DMS 273 treated with DMSO at 0.1 percent for 48 hours (cell line): ENCODE measurements at places on chromosomes 5 and 9.
A peak's percentile ranks its signal among the peaks of the same experiment; 100 is the strongest.

- DNase-seq: no peak
Measured at GRCh38 chr9:82560457-82560904, 502.5 kb downstream of the RASEF start.

- DNase-seq: no peak
Measured at GRCh38 chr9:135262248-135262647, 174.8 kb downstream of the OLFM1 start.

DNA sequence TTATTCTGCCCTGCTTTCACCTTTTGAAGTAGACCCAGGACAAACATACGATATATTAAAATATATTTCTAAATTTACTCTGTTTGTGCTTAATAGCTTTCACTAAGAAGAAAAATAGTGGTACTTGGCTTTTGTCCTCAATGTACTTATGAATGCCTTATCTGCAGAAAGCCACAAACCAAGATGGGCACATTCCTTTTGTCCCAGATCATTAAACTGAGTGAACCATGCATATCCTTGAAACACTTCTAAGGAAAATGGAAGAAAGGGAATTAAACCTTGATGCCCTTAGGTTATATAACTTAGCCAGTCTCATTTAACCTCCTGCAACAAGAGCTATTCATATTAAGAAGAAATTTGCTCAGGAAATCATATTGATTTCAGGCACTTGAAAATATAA lies 553.8 kb upstream of the CDH9 start:
- no peak for DNase-seq

GRCh38 chr5:9230355-9230754 lies 315.5 kb downstream of the SEMA5A start:
- no peak for DNase-seq

DNA sequence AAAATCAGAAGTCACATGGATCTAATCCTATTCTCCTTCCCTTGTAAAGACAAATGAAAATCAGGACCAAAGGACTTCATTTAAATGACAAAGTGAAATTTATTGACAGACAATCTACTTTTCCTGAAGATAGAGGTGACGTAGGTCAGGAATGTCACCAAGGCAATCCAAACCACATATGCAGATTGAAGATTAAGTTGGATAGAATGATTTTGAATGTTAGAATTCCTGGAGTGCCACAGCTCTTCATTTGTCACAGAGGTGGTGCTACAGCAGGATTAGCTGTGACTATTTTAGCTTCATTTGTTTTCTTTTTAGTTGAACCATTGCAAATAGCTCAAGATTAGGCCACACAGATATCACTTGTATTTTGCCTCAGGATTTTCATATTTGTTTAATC lies 736.0 kb upstream of the ARRDC3 start:
- DNase-seq: no peak

DNA sequence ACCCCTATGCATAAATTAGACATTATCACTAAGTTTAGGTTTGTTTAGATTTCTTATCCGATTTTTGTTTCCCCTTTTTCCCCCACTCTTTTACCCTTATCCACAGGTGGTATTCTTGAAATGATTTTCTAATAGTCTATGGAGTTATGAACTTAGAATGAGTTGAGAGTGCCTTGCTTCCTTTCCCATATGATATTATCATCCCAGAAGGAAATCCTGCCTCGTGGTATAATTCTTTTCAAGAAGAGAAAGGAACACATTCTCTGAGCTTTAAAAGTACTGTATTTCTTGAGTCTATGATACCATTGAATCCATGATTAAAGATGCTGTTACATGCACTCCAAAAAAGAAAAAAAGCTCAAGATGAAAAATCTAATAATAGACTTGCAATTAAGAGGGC lies 76.9 kb upstream of the ADAMTSL1 start:
- no peak for DNase-seq

- no peak for DNase-seq
Measured at GRCh38 chr5:150655221-150655620, 5.8 kb upstream of the MYOZ3 start.

DNA sequence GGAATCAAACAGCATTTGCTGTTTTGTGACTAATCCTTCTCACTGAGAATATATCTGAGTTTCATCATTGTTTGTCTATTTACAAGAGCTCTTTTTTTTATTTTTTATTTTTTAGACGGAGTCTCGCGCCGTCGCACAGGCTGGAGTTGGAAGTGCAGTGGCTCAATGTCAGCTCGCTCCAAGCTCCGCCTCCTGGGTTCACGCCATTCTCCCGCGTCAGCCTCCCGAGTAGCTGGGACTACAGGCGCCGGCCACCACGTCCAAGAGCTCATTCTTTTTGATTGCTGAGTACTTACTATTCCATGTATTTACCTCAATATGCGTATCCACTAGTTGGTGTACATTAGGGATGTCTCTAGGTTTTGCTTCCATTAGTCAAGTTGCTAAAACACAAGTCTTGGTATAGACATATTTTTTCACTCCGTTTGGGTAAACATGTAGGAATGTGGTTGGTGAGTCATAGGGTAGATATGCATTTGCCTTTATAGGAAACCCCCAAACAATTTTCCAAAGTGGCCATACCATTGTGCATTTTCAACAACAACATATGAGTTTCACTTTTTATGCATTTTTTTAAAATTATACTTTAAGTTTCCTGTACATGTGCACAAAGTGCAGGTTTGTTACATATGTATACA lies 1005.0 kb upstream of the CDH10 start:
- no peak for DNase-seq

DNA sequence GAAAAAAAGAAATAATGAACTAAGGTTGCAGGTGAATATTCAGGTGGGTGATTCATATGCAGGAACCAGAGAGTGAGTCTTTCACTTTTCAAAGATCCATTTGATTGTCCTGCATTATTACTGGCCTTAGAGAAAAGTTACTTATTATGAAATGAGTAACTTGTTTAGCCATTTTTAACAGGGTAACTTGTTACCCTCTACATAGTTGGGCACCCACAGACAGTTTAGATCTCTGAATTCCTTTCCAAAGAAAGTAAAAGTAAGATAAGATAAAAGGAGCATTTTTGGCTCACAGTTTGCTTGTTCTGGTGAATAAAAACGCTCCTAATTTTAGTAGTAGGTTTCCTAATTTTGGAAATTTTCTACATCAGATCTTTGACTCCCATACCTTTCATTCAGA lies 54.1 kb upstream of the DAB2 start:
- no peak for DNase-seq

DNA sequence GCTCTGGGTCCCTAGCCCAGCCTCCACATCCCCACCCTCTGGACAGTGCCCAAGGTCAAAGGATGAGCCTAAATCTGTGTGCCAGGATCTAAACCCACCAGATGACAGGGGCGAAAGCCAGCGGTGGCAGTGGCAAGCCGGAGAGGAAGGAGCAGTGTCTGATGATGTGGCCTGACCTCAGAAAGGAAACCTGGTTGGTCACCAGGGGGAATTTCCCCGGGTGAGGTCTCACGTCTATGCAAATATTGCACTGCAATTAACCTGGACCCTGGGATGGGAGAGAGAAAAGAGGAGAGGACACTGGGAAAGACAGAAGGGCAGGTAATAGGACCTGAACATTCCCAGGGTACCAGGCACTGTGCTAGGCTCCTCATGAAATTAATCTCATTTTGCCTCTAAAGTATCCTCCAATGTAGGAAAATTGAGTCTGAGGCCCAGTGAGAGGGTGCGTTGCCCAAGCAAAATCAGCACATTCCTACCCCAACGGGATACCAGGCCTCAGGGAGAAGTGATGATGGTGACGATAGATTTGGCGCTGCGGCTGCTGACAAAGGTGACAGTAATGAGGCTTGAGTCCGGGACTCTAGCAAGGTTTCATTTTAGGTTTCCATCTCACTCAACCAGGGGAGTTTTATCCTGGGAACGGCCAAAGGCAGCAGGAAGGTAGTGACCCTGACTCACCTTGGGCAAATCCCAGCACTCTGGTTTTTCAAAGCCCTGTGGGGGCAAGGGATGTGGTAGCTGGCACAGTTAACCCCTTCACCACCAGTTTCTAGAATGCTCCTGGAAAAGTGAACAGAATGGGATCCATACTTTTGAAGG lies 13.4 kb upstream of the TNIP1 start:
- DNase-seq: no peak

- DNase-seq: no peak
Measured at GRCh38 chr5:178411083-178411482, 178.5 kb upstream of the PHYKPL start.

- DNase-seq: no peak
Measured at GRCh38 chr9:37952731-37953130, 48.8 kb upstream of the SLC25A51 start.

DNA sequence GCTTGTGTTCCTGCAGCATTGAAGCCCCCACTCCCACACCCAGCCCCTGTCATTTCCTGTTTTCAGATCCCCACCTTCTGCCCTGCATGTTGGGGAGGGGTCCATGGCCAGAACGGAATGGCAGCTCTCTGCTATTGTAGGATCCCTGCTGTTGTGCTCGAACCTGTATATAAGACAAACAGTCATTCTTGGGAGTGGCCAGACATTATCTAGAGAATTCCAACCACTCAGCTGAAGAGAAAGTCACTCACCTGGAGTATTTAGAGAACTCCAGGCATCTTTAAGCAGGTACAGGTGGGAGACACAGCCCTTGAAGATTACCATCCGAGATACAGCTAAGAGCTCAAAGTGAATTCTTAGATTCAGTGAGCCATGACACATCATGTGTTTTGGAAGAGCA lies 96.1 kb downstream of the C9orf152 start:
- no peak for DNase-seq

- no peak for DNase-seq
Measured at GRCh38 chr9:22158271-22158670, 149.2 kb upstream of the CDKN2B start.

- DNase-seq: no peak
Measured at GRCh38 chr5:134430001-134430569, 18.4 kb upstream of the CDKN2AIPNL start.

GRCh38 chr5:107324071-107324470 lies 346.7 kb downstream of the EFNA5 start:
- DNase-seq: no peak

- peak; percentile 16 for DNase-seq
Measured at GRCh38 chr9:110579034-110579861, at the start of gene SVEP1. SVEP1 (minus strand) TSS chr9:110579741; CDS start chr9:110579543, 198 bp downstream.

DNA sequence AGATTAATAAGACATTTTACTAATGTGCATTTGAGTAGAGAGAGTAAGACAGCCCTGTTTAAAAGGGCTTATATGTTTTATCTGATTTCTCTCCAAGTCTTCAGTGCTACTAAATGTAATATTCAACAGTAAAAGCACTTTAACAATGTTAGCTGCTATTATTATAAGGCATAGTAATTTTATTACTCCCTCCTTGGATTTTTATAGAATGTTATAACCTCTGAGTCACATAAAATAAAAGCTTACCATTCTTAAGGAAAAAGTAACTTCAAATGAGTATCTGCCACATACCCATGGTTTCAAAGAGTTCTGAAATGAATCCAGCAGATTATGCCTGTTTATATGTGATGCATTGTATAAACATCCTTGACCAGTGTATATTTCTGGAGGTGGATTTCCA lies 19.0 kb downstream of the SPDL1 start:
- DNase-seq: no peak

DNA sequence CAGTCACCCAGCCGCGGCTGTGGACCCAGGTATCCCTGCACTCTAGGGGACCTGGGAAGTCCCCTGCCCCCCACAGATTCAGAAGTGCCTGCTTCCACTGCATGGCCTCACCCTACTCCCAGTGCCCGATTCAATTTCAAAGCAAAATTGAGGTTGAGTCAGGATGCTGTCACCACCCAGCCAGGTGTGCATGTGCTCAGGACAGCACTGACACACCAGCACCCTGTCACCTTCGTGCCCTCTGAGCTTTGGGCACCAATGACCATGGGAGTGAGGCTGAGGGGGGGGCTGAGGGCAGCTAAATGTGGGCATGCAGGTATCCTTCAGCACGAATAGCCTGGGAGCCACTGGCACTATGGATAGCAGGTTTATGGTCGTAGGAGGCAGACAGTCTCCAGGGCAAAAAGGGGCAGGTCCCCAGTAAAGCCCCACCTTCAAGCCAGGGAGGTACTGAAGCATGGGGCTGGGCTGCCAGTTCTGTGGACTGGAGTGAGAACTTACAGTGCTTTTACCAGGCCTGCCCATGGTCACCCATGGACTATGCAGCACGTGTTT lies 1151.6 kb upstream of the CDH6 start:
- DNase-seq: no peak

DNA sequence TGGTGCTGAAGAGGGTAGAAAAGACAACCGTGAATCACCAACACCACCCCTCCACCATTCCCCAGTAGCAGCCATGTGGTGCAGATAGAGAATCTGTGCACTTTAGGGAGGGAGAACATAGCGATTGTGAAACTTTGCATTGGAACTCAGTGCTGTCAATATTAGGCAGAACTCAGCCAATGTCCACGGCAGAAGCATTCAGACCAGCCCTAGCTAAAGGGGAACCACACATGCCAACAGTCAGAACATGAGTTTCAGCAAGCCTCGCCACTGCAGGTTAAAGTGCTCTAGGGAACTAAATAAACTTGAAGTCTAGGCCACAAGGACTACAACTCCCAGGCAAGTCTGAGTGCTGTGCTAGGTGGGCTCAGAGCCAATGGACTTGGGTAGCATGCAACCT lies 38.5 kb upstream of the DEPDC1B start:
- DNase-seq: no peak

DNA sequence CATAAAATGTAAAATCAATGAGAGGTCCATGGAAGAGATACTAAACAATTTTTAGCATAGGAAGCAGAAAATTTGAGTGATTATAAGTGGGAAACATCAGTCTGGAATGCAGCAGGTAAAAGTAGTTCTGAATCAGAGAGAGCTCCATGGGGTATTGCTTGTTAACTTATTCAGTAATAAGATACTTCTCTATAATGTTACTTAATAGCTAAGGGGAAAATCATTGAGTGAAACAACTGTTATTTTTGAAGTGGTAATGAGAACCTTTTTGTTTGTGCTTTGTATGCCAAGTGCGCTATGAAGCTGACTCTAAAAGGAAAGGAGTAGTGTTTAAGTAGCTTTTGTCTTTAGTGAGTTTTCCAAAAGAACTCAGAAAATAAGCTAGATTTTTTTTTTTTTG lies 95.2 kb downstream of the ERBIN start:
- DNase-seq: no peak

- DNase-seq: no peak
Measured at GRCh38 chr9:126752881-126753670, 51.8 kb upstream of the ZBTB43 start.

DNA sequence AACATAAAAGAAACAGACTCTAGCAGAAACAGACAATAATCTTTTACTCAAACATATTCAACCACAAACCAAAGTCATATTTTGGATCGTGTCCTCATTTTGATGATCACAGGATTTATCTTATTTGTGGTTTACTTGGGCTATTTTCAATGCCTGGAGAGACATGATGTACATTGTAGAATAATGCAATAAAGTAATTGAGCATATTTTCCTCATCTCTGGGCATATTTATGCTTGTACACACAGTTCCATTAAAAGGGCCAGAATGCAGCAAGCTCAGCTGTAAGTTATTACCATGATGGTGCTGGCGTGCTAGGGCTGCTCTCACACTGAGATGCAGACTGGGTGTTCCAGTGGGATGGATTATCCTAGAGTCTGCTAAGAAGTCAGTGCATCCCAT lies 456.7 kb downstream of the TLE4 start:
- DNase-seq: no peak

GRCh38 chr5:111092062-111092853 lies at the start of gene WDR36:
WDR36 (plus strand) TSS chr5:111092348; CDS start chr5:111092457, 109 bp downstream.
- peak; percentile 90 for DNase-seq
